Fibroblast of villous mesenchyme (primary cell): ENCODE measurements at places on chromosomes 6 and 20. TPM values are rescaled to one million over a fixed set of nuclear protein-coding genes. Genes with fewer than 3 reads are reported as not detected.

The UBR2 gene
- total RNA-seq: 18.4 and 30.7 TPM in 2 replicates

The LPA gene
- not detected in 2 replicates for total RNA-seq

The ZSCAN23 gene
- 4.3 and 9.0 TPM in 2 replicates for total RNA-seq

DNA sequence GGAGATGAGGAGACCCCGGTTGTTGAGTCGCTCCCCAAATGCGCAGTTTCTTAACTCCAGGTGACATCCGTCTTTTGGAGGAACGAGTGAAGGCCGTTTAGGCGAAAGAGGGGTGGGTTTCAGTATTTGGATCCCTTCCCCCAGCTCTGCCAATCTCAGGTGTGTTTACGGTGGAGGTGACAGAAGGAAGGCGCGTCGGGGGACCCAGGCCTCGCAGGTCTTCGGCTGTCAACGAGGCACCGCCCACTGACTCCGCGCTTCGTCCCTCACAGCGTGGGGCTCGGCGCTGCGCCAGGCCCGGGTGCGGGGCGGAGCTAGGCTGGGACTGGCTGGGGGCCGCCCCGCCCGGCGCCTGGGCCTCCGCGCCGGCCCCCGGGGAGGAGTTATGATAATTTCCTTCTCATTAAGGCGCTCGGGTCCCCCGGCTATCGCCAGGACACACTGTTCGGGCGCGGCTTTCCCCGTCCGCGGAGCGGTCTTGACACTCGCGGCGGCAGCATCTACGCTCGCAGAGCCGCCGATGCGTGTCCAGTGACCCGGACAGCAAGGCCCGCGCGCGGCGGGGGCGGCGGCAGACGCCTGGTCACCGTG is at the start of gene TFAP2C:
Gene TFAP2C (plus strand): TSS at position 434 of the 591 bp plus-strand sequence. CDS start 239 bp downstream, outside the sequence.
- DNase-seq: peak; percentile 72

DNA sequence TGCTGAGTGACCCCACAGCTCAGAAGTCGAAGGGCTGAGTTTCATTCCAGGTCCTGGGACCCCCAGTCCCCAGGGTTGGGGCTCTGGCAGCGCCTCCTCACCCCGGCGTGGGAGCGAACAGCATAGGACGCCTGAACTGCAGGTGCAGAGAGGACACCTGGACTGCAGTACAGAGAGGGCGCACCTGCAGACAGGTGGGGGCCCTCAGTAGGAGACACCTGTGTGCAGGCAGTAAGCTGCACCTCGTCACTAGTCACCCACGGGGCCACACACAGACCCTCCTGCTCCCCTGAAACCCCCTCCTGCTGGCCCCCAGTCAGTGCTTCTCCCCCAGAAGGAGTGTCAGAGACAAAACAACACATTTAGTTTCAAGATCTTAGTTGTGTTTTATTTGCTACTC is 8.6 kb upstream of the NKAIN4 start:
- no peak for DNase-seq

DNA sequence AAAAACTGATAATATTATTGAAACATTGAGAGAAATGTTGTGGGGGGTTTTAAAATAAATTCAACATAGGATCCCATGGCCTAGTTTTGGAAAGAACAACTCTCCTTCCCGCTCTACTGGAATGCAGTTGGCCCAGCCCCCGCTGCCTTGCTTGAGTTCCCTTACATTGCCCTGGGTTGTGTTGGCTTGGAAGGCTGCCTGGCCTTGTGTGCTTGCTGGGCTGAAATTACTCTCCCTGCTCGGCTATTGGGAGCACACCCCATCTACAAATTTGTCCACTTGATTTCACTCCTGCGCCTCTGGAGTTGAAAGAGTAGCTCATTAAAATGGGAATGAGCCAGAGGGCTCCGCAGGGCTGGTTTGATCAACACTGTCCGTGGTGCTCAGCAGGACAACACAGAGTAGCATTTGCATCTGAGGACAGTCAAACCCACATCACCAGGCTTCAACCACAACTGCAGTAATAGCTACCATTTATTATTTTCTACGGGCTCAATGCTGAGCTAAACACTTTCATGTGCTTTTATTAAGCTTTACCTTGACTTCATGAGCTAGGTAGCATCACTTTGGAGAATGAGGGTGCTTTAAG is 35.2 kb downstream of the DOK5 start:
- no peak for DNase-seq

- DNase-seq: no peak
Measured at GRCh38 chr6:73051147-73051546, 174.1 kb downstream of the KHDC1L start.

- no peak for DNase-seq
Measured at GRCh38 chr6:14091339-14091978, 26.1 kb upstream of the CD83 start.

GRCh38 chr6:29680904-29681303 is at the start of gene ZFP57:
Gene ZFP57, minus strand, starts transcription at chr6:29681152. Its CDS starts 4,149 bp downstream, at chr6:29677003.
- no peak for DNase-seq

- DNase-seq: no peak
Measured at GRCh38 chr6:167236239-167236571, 54.9 kb upstream of the UNC93A start.
